Stimulated activated CD8-positive, alpha-beta memory T cell treated with anti-CD3 and anti-CD28 coated beads, Interleukin-4, amount 100 ng/mL, for 1 hour (primary cell): ENCODE measurements at places on chromosomes 2 and 18.
A peak's percentile ranks its signal among the peaks of the same experiment; 100 is the strongest.

- DNase-seq = no peak
These were observed 134.8 kb downstream of the DSEL start for GRCh38 chr18:67381608-67382150.

- DNase-seq = no peak
These were observed 211.6 kb downstream of the TRIB2 start for GRCh38 chr2:12928197-12928774.

DNA sequence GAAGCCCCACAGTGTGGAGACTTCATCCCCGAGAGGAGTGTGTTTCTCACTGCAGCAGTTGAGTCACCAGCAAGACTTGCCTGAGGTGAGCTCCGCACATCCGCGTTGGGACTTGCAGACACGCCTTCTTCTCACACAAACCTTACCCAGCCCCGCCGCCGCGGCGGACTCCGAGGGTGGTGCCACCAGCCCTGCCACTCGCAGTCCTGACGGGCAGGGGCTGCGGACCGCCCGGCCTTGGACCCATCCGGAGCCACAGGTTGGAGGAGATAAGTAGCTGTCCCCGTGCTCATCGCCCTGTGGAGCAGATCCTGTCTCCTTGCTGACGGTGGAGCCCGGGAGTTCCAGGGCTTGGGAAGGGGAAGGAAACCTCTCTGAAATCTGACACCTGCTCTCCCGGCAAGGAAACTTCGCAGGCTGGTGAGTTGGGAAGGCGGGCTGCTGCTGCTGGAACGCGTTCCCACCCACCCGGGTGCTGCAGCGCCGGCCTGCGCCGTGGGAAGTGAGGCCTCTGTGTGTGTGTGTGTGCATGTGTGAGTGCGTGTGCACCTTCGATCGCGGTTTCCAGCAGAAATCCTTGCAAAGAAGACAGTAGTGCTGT, at the start of gene RAB27B:
Gene RAB27B (plus strand): TSS at position 197 of the 601 bp plus-strand sequence. CDS start 49,109 bp downstream, outside the sequence.
- peak; percentile 52 for DNase-seq

- no peak for DNase-seq
These were observed 193.5 kb upstream of the NDUFV2 start for GRCh38 chr18:8908792-8909510.

DNA sequence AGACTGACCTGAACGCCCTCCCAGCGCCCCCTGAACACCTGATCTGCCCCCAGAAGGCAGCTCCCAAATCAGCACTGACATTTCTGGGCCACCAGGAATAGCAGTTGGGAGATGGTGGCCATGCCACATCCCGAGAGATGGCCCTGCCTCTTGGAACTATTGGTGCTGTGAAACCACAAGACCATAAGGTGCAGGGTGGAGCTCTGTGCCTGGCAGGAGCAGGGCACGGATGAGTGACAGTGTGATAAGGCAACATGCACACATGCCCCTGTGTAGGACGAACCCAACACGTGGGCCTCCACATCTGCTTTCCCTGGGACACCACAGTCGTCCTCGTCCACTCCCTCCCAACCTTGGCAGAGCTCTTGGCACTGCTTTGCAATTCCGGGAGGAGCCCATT, 26.9 kb downstream of the ANO7 start:
- no peak for DNase-seq

DNA sequence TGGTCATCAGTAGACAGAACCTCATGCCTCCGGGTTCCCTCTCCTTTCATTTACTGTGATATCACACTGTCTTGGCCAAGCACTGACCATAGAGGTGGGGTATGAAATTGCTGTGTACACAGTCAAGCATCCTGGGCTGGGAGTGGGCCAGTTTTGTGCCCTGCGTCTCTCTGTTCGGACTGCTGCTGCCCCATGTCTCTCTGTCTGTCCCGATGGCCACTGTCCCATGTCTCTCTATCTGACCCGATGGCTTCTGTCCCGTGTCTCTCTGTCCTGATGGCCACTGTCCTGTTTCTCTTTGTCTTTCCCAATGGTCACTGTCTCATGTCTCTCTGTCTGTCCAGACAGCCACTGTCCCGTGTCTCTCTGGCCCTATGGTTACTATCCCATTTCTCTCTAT, 164.9 kb downstream of the ARL4C start:
- DNase-seq = no peak

DNA sequence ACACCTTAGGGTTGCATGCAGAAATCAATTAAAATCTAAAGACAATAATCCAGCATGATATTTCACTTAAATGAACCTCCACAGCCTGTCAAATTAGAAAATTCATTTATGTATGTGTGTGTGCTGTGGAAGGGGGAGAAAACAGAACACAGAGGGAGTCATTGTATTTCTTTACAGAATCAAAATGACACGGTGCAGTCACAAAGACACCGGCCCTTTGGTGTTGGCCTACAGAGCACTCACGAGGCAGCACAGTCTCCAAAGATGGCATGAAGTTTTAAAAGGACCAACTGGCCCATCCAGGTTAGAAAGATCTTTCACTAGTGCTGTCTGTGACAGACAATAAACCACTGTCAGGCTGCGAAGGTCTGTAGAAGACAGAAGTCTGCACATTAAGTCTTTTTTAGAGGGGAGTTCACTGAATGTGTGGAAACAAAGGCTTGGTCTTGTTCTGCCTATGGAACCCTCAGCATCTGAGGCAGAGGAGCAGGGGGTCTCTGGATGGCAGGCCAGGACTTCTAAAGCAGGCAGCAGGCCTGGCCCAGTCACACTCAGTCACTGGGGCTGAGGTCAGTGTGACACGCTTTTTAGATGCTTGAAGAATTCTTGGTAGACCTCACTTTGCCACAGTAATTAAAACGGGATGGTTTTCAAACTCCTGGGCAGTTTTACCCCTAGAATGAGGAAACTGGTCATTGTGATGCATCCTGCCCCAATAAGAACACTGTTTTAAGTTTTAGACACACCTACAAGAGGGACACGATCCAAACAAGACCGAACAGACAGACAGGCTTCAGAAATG, 184.9 kb downstream of the AFF3 start:
- DNase-seq = no peak

GRCh38 chr2:160087854-160088745, 25.7 kb upstream of the PLA2R1 start:
- no peak for DNase-seq

DNA sequence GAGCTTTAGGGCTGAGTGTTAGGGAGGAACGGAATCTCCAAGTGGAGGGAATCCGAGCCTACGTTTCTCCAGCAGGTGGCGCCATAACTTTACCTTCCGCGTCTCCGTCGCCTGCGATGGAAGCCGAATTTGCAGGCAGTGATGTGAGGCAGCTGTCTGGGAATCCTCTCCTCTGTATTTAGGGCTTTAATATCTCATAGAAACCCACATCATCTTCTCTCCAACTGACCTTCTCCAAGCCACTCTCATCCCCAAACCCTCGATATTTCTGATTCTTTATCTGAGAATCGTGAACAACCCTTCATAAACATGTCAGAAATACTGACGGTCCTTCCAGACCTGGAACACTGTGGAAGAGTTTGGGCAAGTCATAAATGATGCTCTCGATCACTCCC, 27.5 kb downstream of the SIX2 start:
- DNase-seq = peak; percentile 17

DNA sequence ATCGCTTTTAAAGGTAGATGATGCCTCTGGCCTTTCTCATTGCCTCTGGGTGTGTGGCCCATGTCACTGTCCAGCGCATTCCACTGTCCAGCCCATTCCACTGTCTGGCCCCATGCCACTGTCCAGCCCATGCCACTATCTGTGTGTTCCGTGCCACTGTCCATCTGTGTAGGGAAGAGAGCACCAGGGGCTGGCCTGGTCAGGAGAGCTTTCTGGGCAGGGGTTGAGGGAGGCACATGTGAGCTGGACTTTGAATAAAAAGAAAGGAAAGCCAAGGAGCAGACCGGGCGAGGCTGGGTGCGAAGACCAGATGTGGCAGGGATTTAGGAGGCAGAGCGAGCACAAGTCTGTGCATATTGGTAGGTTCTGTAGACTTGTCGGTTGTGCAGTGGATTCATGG, 236.2 kb downstream of the NEDD4L start:
- no peak for DNase-seq

GRCh38 chr2:113225263-113226259, 51.8 kb downstream of the PSD4 start:
- no peak for DNase-seq

DNA sequence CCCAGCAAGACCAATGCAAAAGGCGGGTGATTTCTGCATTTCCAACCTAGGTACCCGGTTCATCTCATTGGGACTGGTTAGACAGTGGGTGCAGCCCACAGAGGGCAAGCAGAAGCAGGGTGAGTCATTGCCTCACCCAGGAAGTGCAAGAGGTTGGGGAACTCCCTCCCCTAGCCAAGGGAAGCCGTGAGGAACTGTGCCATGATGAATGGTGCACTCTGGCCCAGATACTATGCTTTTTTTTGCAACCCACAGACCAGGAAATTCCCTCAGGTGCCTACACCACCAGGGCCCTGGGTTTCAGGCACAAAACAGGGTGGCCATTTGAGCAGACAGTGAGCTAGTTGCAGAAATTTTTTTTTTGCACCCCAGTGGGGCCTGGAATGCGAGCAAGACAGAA, 662.6 kb upstream of the ACVR2A start:
- DNase-seq = no peak

GRCh38 chr18:74367905-74368304, 52.3 kb downstream of the C18orf63 start:
- no peak for DNase-seq

DNA sequence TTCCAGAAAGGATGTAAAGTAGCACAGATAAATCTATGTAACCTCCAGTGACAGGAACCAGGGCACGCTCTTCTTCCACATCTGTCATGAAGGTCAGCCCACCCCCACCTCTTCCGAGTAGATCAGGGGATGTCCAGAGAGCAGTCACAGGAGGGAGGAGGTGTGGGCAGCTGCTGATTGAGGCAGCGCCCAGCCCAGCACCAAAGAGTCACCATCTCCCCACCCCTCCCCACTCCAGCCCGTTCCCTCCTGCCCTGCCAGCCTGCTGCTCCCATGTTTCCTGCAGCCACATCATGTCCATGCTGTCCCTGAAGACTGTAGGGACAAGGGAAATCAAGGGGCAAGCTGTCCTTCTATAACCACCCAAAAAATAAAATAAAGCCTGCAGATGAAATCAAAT, 269.8 kb downstream of the BCL11A start:
- no peak for DNase-seq

- DNase-seq = no peak
These were observed 106.1 kb downstream of the ICA1L start for GRCh38 chr2:202765436-202765835.

- DNase-seq = no peak
These were observed 137.1 kb downstream of the ZEB2 start for GRCh38 chr2:144382849-144383248.

GRCh38 chr18:13973061-13973575, 57.8 kb upstream of the MC2R start:
- DNase-seq = no peak

GRCh38 chr2:78941751-78942150, 83.8 kb upstream of the REG3G start:
- DNase-seq = no peak

- DNase-seq = no peak
These were observed 9.5 kb downstream of the GPR17 start for GRCh38 chr2:127655209-127656073.

GRCh38 chr2:226057365-226057764, 657.9 kb downstream of the NYAP2 start:
- DNase-seq = no peak

DNA sequence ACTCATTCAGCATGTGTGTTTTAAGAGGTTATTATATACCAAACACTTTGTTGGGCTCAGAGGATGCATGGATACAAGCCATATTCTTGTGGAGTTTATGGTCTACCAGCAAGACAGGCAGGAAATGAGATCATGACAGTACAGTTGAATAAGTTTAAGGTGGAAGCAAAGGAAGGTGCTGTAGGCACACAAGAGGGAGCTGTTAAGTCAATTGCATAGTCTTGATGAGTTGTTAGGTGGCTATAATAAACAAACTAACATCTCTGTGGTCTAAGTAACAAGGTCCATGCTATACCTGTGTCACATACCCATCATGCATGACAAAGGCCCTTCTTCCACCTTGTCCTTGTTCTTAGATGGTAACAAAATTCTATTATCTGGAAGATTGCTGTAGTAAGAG, 538.3 kb downstream of the CNTNAP5 start:
- no peak for DNase-seq

DNA sequence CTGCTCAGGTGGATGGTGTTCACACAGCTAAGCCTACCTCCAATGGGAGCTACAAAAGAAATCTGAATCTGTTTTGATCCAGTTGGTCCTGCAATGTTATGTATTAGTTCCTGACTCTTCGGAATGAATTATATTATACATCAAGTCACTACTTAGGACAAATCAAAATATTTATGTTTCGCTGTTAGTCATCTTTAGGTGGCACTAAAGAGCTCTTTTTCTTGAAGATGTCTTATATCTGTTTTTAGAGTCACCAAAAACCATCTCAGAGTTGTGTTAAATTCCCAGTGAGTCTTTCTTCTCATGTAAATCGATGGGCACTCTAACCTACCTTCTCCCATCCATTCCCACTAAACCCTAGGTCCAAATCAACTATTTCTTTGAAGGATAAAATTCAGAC, 2.2 kb downstream of the DNER start:
- DNase-seq = no peak

DNA sequence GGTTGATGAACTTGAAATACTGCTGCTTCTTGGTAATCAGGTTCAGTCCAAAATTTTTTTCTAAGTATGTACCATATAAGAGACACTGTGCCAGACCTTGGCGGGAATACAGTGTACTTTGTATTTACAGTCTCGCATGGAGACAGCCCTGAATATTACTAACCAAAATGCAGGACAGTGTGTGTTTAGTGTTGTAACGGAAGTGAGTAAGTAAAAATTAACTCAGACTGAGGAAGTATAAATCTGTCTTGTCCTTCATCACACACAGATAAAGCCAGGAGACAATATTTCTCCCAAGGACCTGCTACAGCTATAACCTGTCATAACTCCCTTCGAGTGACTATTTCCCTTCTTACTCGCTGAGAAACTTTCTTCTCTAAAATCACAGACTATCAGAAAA, 76.9 kb downstream of the ACTR3 start:
- no peak for DNase-seq

GRCh38 chr2:216754336-216754735, 59.0 kb upstream of the IGFBP5 start:
- DNase-seq = no peak

DNA sequence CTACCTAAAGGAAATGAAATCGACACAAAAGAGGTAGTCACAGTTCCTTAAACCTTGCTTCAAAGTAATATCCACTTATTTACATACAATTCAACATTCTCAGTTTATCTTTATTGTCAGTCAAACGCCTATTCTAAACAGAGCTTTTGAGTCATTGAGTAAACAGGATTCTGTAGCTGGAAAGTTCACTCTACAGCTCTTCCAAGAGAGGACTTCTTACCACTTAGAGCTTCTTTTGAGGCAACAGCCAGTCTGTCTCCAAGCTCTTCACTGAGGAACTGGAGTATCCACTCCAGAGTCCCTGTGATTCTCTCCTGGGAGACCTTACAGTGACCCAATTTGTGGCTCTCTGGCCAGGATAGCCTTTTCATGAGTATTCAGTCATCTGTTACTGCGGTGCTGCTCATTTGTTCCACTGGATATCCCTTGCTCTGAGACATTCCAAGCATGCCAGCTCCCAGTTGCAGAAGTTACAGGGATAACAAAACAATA, 210.9 kb upstream of the OSR1 start:
- DNase-seq = no peak
